ENCODE measurements at places on chromosomes 3 and 15.

- no peak for DNase-seq
These were observed 21.2 kb upstream of the NDN start for GRCh38 chr15:23708332-23708731.

- DNase-seq, result no peak
These were observed 3.2 kb downstream of the MASP1 start for GRCh38 chr3:187288131-187288854.

GRCh38 chr3:57951066-57951882 lies 56.9 kb upstream of the FLNB start:
- DNase-seq, result no peak

DNA sequence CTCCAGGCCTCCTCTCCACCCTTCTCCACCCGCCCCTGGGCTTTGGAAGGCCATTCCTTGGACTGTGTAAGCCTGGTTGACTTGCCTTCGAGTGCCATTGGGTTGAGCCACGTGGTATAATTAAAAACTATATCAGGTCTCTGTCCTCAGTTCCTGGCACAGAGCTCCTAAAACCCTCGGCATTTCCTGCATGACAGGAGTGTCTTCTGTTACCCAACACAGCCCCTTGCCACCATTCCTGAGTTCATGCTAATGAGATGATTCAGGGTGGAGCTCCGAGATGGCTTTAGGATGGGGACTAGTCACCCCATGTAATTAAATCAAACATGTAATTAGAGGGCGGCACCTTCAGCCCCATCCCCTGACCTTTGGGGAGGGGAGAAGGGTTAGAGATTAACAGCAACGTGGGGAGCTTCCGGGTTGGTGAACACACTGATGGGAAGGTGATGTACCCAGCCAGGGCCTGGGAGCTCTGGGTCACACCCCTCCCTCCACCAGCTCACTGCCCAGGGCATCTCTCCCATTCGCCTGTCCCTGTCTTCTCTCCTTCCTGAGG lies 256.4 kb downstream of the FAM43A start:
- DNase-seq, result no peak

DNA sequence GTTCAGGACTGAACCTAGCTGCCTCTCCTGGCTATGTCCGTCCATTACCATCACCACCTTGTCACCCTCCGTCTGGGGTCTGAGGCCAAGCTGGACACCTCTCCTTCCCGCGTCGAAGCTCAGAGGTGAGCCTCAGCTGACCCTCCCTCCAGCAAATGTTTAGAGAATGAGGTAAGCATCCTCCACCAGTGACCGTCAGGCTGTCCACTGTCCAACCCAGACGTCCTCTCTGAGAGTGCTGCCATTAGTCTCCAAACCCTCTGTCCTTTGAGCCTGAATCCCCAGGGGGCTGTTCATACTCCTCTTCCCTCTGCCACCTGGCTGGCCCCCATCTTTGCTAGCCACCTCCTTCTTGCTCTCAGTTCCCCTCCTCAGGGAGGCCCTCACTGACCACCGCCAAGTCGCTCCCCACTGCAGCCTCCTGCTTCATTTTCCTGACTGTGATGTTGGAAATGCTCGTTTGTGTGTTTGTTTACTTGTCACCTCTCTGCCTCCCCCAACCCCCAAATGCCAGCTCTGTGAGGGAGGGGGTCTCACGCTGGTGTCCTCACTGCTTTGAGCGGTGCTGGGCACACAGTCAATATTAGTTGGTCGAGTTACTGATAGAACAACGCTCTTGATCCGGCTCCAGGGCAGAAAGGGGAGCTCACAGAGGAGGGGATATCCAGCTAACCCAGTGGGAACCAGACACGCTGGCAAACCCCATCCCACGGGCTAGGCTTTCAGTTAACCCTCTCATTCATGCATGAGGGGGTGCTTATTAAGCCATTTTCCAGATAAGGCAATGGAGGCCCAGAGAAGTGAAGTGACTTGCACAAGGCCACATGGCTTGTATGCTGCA lies 64.9 kb downstream of the IQSEC1 start:
- DNase-seq, result no peak

GRCh38 chr15:77371850-77372563 lies 47.9 kb downstream of the PEAK1 start:
- DNase-seq, result no peak

DNA sequence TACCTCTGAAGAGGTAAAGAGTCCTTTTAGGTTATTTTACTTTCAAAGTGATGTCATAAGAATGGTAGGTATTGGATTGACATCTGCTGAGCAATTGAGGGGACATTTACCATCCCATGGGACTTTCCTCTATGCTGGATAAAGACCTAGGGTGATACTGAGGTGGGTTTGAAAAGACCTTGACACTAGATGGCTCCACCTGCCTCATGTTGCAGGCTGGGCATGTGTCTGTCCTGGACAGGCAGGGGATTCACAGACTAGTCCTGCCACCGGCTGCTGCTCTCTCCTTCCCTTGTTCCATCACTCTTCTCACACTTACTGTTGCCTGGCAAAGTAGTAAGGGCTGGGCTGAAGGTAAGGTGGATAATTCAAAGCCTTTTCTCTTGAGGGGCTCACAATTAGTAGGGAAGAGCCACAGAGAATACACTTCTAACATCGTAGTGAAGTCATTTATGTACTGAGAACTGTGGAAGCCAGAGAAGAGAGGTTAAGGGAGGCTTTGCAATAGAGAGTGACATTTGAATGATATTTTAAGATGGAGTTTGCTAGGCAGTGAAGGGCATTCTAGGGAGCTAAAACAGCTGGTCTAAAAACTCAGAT lies 27.7 kb downstream of the TRAK1 start:
- no peak for DNase-seq

GRCh38 chr15:79243723-79244122 lies 38.8 kb upstream of the ANKRD34C start:
- no peak for DNase-seq

- DNase-seq, result no peak
These were observed 84.5 kb upstream of the ATP10A start for GRCh38 chr15:25947323-25948314.

DNA sequence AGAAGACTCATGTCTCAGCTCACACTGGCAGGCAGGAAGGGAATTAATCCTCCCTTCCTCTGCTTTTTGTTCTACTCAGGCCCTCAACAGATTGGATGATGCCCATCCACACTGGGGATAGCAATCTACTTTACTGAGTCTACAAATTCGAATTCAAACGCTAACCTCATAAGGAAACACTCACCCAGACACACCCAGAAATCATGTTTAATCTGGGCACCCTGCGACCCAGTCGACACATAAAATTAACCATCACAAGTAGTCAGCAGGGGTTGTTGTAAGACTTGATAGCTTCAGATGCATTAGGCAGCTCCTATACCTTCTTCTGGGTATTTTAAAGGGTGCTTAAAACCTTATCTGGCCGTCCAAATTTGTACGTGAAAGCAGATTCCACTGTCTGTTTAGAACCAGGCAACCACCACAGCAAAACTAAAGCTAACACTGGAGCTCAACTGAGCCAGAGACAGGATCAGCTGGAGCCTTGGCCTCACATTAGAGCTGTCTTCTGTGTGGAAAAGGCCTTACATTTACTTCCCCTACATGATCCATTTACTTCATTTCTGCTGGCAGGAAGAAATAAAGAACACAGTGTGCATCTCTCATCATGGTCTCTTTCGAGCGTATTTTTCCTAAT lies 407.3 kb upstream of the PPP2R3A start:
- no peak for DNase-seq

- no peak for DNase-seq
These were observed 7.0 kb upstream of the SETD5 start for GRCh38 chr3:9390265-9390888.

GRCh38 chr3:186044427-186044826 lies 64.5 kb downstream of the ETV5 start:
- DNase-seq, result no peak

GRCh38 chr3:105809208-105809888 lies 59.5 kb downstream of the CBLB start:
- DNase-seq, result no peak

DNA sequence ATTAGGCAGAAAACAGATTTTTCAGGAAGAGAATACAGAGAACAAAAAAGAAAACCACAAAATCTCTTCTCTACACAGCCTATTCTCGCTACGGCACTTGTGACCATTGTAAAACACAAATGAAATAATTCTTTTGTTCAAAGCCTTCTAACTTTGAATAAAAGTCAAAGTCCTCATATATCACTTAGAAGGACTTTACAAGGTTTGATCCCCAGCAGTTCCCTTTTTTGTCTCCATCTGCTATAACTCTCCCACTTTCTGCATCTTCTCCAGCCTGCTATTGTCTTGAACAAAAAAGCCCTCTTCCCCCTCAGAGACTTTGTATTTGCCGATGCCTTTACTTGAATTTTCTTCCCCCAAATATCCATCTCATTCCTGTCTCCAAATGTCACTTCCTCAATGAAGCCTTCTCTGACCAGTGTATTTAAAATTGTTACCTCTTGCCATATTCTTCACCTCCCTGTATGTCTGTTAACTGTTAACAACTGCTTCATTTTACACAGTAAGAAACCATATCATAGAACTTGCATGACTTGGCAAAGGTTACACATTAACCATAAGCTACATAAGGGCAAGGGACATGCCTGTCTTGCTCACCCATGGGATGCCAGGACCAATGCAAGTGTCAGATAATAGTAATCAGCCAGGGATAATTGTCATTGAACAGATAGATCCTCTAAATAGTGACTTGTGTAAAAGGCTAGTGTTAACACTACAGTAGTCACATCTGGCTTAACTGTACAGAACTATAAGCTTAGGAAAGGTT lies 122.4 kb downstream of the CBLB start:
- DNase-seq, result no peak

DNA sequence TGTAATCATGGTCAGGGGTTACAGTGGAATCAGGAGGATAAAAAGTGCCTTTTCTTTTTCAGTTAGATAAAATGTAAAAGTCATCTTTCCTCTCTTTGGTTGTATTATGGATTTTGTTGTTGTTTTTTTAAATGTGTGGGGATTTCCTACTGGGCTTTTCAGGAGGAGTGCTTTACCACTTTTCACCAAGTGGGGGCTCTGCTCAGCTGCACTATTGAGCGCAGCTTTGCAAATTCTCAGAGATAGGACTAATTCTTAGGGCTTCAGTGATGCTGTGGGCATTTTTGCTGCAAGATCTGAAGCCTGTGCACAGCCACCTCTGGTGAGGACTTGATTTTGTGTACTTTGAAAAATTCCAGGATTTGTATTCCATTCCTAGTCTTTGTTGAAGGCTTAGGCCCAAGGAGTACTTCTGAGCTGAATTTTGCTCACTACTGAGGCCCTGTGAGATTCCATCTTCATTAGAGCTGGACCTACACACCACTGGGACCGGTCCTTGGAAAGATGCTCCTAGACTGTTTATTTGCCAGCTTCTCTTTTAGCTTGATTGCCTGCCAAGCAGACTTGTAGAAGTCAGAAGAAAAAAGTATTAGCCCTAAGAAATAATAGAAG lies 7.5 kb downstream of the GNB5 start:
- DNase-seq, result no peak

DNA sequence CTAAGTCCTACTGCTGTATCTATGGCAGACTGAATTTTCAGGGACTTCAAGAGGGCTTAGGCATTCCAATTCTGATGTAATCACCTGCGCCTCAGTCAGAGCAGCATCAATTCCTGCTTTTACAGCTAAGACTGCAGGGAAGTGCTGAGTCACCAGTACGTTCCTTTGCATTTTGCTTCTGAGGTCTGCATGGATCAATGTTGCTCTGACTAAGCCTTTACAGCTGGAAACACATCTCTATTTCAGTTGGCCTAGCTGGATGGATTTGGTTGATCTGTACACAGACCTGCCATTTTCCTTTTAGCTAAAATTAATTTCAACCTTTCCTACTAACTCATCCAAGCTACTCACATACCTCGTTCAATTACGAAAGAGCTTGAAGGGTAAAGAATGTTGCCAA lies 51.3 kb downstream of the ETV5 start:
- DNase-seq, result peak; percentile 28

DNA sequence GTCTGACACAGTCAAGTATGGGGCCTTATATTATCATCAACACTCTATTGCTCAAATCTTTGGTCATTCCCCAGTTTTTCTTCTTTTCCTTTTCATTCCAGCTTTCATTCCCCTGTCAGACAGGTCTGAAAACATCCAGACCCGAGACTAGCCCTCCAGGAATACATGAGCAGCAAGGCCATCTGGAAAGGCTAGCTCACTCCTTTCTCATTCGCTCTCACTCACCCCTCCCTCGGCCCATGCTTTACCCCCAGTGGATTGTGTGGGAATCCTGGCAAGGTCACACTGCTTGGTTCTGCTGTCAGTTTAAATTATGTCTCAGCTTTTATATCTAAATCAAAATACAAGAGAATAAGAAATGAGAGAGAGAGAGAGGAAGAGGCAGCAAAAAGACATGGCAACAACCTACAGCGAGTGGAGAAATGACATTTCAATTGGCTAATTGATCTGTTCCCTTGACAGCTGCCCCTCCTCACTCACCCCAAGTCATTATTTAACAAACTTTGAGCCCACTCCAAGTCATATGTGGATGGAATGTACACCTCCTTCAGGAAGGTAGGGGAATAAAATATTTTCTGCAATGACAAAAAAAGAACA lies 962.2 kb downstream of the TUSC7 start:
- DNase-seq, result no peak

- no peak for DNase-seq
These were observed 3.3 kb downstream of the SCAMP2 start for GRCh38 chr15:74869726-74870407.

DNA sequence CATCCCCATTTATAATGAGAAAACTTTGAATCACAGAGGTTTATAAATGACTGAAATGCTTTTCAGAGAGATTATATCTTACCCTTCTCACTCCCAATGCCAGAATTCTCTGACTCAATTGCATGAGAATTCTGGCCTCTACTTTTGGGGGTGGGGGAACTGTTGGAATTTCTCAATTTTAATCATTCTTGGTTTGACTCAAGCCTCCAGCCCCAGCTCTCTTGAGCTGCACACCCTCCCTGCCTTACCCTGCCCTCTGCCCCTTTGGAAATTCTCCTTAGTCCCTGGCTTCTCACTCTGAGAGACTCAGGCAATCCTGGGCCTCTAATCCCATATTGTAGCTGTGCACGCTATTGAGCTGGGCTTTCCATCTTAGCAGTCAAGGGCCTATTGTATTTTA lies 44.2 kb downstream of the ZNF589 start:
- no peak for DNase-seq

DNA sequence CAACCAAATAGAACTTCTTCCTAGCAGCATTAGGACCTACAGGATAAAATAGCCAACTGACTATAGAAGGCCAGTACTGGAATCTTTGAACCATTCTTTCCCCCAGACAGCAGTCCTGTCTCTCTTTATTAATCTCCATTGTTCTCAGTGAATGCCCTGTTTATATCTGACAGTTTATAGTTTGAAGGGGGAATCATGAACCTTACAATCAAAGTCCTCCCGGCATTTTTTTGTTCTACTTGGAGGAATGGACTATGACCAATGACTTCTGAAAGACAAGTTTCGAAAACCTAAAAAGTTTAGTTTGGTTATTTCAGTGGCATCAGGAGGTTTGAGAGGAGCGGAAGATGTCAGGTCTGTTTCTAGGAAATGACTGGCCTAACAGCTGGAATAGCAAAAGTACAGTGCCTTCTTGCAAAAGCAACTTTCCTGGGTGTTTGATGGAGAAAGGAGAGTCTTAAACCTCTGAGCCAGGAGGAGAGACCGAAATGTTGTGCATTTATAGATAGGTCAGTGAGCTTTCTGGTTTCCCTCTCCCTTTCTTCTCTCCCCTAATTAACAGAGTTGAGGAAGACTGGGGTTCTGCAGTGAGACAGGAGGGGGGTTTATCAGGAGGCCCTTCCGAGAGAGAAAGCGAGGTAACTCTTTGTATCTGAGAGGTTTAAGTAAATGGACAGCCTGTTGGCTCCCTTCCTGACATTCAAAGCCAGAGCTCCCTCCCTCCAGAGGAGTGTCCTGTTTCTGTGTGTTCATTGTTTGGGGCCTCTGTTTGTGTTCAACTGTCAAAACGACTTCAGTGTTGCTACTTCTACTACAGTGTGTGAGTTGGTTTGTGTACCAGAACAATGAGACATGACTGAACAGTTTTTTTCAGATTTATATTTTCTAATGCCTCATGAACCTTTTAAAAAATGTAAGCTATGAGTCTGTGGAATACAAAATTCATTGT lies 383.0 kb upstream of the RARB start:
- DNase-seq, result peak; percentile 1
